ENCODE measurements at places on chromosomes 7 and 10.

GRCh38 chr10:111275091-111275490 is 198.3 kb downstream of the ADRA2A start:
- no peak for DNase-seq

- no peak for DNase-seq
Measured at GRCh38 chr7:83617858-83618257, 31.1 kb downstream of the SEMA3E start.

- DNase-seq, result no peak
Measured at GRCh38 chr7:47216439-47216838, 365.5 kb downstream of the TNS3 start.

DNA sequence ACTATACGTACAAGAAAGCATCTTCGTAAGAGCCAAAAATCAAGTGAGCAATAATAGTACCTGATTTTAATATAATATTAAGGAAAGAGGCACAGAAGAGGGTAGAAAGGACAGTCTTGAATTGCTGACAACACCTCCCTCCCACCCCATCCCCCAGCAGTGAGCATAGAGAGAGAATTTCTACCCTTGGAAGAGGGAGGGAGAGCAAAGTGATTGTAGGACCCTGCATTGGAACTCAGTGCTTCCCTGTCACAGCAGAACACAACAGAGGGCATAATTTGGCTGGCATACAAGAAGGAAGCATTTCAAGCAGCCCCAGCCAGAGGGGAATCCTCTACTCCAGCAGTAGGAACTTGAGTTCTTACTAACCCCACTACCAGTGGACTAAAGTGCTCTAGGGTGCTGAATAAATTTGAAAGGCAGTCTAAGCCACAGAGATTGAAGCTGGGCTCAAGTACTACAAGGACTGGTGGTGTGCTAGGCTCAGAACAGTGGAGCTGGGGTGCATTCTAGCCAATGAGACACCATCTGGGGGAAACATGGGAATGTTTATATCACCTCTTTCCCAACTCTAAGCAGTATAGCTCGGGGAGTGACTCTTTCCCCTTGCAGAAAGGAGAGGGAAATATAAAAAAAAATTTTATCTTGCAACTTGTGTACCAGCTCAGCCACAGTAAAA is 44.2 kb downstream of the PCLO start:
- no peak for DNase-seq

DNA sequence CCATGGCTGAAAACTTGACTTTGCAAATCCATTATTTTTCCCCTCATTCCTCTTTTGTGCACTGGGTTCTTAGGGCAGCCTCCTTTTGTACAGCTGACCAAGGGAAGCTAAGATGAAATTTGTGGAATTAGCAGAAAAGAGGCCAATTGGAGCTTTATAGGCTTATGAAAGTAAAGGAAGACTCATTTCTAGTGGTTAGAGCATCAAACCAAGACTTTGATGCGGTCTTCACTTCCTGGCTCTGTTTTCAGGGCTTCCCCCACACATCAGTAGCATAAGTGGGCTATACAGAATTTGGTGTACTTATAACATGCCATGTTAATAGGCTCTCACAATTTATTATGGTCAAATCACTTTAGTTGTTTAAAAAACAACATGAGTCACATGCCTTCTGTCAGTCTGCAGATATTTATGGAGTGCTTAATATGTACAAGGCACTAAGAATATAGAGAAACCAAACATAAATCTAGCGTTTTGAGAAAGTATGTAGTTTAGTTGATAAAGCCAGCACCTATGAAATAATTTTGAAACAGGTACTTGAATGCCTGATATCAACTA is 5.7 kb downstream of the AUTS2 start:
- no peak for DNase-seq

DNA sequence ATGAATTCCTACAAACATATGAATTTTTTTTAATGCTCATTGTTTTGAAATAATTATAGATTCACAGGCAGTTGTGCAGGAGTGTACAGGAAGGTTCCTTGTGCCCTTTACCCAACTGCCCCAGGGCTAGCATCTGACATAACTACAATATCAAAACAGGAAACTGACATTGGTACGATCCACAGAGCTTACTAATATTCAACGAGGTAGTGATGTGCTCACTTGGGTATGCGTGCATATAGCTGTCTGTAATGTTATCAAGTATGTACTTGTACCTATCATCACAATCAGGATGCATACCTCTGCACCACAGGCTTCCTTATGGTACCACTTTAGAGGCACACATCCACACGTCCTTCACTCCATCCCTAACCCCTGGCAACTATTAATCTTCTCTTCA is 68.3 kb downstream of the BMS1 start:
- DNase-seq, result no peak

Data from D721Med (cell line).